ENCODE measurements at places on chromosomes 12 and 14.

DNA sequence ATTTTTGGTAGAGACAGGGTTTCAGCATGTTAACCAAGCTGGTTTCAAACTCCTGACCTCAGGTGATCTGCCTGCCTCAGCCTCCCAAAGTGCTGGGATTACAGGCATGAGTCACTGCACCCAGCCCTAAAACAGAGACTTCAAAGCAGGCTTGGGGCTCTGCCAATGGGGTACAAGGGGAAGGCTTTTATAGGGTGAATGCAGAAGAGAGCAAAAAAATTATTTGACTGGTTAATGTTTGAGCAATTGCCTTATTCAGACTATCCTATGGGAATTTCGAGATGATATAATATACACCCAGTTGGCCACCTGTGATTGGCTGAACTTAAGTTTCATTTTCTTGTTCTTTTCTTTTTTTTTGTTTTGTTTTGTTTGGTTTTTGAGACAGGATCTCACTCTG lies 31.5 kb upstream of the ACTN1 start:
- DNase-seq = no peak

DNA sequence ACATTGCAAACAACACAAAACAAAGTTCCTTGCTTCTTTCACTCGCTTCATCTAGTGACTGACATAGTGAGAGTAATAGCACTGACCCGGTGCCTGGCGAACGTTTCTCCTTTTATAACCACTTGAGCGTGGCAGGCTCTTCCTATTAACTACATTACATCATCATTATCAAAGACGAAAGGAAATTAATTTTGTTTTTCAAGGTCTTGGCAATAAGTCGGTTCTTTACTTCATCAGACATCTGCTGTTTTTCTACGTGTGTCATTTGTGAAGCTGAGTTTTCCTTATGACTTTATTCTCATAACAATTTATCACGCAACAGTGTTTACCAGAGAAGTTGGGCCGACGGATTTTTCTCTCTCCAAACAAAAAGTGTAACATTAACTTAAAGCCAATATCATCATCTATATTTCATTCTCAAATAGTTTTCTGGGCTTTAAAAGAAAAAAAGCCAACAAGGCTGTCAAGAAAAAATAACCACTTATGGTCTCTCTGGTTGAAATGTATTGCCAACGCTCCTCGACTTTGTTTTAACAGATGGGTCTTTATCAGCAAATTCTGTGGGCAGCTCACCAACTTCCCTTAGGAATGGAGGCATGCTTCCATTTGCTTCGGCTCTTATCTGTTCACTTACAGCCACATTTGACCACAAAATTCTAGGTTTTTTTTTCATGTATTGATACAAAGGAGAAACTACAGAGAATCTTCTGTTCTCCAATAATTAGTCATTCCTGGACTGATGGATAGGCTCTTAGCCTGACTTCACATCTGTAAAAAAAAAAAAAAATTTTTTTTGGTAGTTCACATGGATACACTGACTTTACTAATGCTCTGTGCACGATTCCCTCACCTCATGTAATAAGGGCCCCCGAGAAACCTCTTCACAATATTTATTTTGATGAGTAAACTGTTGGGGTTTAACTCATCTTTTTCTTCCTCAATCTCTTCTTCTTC lies 97.1 kb upstream of the CDKN3 start:
- DNase-seq = no peak

- no peak for DNase-seq
These were observed 37.9 kb upstream of the GALNT9 start for GRCh38 chr12:132367071-132367851.

GRCh38 chr14:39555749-39556148 lies 123.5 kb upstream of the FBXO33 start:
- no peak for DNase-seq

GRCh38 chr12:114841557-114842251 lies 157.7 kb upstream of the TBX3 start:
- DNase-seq = no peak

DNA sequence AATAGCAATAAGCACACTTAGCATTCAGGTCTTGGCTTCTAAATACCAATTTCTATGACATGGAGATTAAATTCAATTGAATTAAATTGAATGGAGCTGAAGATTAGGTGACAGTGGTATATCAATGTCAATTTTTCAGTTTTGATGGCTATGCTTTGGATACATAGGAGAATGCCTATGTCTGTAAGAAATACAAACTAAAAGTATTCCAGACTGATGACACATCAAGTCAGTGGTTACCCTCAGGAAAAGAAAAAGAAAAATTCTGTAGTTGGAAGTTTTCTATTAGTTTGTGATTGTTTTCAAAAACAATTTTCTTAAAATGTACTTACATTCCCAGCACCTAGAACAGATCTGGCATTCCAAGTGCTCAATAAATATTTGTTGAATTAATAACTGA lies 4.9 kb upstream of the DCAF4 start:
- no peak for DNase-seq

- no peak for DNase-seq
These were observed 1.3 kb downstream of the ZNF219 start for GRCh38 chr14:21096978-21097635.

- no peak for DNase-seq
These were observed 109.2 kb downstream of the IGF1 start for GRCh38 chr12:102371165-102371564.

GRCh38 chr14:77104393-77104792 lies 6.3 kb downstream of the CIPC start:
- DNase-seq = no peak

DNA sequence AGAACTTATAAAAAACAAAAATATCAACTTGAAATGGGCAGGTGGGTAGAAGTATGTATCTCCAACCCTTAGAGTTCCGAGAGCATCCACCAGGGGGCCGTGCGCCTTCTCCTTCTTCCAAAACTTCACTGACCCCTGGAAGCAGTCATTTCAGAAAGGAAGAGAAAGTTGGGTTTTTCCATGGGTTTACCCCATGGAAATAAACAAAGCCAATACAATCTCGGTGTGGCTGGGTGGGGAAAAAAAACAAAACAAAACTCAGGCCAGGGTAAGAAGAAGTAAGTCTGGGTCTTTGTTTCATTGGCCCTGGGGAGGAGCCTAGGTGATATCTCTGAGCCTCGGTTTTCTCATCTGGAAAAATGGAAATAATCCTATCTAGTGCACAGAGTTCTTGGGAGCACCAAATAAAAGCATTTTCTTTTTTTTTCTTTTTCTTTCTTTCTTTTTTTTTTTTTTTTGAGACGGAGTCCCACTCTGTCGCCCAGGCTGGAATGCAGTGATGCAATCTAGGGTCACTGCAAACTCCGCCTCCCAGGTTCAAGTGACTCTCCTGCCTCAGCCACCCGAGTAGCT lies 33.6 kb upstream of the HNF1A start:
- peak; percentile 46 for DNase-seq

DNA sequence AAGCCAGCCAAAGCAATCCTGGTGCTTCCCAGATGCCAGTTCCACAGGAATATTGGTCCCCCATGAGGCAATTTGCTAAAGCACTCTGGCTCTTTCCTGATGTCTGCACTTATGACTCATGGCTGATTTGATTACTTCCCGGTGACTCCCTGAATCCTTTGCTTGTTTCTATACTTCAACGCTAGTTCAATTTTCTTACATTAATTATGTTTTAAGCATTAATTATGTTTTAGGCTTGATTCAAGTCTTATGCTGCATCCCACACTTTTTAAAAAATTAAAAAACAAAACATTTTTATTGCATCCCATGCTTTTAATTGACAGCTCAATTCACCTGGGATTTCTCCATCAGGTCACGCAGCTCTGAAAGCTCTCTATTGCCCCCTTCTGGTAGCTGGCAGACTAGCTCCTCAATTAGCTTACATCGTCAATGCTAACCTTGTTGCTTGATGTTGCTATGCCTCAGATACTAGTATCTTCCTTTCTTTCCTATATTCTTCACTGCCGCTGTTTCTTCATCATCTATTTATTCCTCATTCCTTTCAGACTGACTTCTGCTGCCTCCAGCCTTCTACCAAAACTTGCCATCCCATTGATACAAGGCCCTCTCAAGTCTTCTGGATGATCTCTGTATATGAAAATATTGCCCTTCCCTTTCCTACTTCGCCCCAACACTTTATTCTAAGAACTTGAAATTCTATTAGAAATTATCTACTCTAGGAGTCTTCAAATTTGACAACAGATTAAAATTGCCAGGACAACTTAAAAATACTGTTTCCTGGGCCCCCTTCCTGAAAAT lies 32.0 kb downstream of the TSHR start:
- peak; percentile 55 for DNase-seq

DNA sequence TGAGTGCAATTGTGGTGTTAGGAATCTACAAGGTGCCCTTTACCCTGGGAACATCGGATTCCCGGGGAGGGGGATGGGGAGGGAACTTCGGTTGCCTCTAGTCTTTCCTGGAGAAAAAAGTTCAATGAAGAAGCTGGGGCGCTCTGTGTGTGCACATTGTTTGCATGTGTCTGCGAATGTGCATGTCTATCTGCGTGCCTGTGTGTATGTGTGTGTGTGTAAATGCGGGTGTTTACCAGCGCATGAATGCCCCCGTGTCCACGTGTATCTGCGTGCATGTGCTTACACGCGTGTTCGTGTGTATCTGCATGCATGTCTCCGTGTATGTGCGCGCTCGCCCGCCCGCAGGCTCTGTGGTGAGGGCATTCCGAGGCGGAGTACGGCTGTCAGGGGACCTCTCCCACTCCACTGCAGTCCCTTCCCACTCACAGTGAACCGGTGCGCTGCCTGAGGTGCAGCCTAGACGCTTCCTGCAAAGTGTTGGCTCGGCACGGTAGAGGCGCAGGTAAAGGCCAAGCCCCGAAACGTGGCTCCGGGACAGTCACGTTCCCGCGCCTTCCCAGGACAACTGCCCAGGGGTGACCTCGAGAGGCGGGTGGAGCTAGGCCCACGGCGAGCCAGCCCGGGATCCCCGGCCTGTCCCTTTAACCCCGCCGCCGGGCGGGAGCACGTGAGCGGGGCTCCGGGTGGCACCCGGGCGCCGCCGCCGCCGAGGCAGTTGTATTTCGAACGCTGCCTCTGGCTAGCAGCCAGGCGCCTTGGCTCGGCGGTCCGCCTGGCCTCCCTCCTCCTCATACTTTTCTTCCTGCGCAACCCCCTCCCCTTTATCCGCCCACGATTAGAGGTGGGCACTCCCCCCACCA lies 539 bp upstream of the HMGA2 start:
- no peak for DNase-seq

DNA sequence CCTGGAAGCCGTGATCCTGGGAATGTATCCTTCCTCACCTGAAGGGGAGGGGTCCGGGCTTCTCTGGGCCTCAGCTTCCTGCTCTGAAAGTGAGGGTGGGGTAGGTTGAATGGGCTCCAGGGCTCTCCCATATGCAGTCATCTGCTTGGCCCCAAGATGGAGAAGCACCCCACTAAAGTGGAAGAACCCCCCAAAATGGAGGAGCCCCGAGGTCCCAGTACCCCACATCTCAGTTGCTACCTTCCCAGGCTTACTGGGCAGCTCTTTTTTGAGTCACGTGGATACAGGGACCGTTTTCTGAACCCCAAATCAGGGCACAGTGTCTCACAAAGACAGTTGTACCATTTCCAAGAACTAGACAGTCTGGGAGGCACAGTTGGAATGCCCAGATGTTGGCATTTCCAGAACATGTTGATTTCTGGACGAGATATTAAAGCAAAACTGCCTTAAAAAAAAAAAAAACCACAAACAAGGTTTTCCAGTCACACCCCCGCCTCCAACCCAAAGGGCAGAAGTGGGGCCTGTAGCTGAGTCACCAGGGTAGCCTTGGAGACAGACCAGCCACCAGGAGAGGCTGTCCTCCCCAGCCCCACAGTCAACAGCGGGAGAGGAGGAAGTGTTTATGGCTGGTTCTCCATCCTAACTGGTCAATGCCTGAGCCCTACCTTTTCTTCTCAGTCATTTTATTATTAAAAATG lies 12.1 kb downstream of the VASH1 start:
- no peak for DNase-seq

DNA sequence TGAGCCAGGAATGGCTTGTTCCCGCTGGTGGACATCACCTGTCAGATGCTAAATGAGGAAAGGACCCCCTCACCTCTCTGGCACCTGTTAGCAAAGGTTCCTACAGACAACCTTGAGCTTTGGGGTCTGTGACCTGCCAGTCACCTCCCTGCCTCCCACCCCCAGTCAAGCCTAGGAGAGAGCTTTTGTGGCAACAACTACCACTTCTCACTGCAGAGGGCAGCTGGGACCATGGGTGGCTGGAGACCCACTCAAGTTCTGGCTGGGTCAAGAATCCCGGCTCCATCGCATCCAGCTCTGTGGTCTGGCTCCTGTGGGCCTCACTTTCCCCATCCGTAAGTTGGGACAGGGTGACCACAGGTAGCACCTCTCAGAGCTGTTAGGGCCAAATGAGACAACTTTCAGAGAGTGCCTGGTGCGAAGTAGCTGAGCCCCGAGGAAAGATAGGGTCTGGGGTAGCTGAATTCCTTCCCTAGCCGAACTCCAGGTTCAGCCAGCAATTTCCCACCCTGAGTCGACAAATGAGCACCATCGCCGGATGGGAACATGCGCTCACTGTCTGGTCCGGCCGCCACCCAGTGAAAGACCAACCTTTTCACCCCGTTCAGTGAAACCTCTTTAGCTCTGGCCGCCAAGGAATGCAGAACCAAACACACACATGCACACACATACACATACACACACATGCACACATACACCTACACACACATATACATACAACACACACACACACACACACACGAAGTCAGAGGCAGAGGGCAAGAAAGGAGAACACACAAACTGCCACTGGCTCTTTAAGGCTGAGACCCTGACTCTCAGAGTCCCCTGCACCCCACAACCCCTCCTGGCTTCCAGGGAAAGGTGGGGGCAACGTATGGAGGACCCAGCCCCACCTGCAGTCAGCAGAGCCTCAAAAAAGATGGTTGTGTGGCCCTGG lies 1.9 kb downstream of the TMEM119 start:
- DNase-seq = no peak

GRCh38 chr12:56267443-56268071 lies 815 bp downstream of the COQ10A start:
- DNase-seq = no peak

GRCh38 chr12:66051361-66051760 lies 79.2 kb downstream of the LLPH start:
- DNase-seq = no peak

GRCh38 chr14:75301666-75302325 lies 23.2 kb downstream of the FOS start:
- no peak for DNase-seq

- no peak for DNase-seq
These were observed 19.9 kb upstream of the GPR68 start for GRCh38 chr14:91264151-91265150.

DNA sequence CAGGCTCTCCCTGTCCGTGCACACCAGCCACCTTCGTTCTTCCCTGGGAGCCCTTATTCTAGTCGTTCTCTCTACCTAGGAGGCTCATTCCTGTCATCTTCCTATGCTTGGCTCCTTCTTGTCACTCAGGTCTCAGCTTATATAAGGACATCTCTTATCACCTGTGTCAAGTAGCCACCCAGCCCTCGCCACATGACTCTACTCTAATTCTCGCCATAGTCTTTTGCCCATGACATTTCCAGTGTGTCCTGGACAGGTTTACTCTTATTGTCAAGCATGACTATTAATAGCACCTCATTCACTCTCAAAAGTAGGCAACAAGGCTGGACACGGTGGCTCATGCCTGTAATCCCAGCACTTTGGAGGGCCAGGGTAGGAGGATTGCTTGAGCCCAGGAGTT lies 175.7 kb upstream of the NUDT4 start:
- DNase-seq = no peak

- no peak for DNase-seq
These were observed 36.0 kb upstream of the GNPNAT1 start for GRCh38 chr14:52827426-52827825.

- DNase-seq = no peak
These were observed 19.4 kb downstream of the GRIN2B start for GRCh38 chr12:13961971-13962370.
